ENCODE measurements at places on chromosomes 5 and 9. TPM values are rescaled to one million over a fixed set of nuclear protein-coding genes. Genes with fewer than 3 reads are reported as not detected.

GRCh38 chr5:31378136-31378535 is 153.8 kb downstream of the DROSHA start:
- no peak for DNase-seq
- H3K4me3 ChIP-seq = no peak overlapping the region
- no peaks in the 10 kb centered on the region for H3K4me1 ChIP-seq
- H3K27ac ChIP-seq = no peak overlapping the region

DNA sequence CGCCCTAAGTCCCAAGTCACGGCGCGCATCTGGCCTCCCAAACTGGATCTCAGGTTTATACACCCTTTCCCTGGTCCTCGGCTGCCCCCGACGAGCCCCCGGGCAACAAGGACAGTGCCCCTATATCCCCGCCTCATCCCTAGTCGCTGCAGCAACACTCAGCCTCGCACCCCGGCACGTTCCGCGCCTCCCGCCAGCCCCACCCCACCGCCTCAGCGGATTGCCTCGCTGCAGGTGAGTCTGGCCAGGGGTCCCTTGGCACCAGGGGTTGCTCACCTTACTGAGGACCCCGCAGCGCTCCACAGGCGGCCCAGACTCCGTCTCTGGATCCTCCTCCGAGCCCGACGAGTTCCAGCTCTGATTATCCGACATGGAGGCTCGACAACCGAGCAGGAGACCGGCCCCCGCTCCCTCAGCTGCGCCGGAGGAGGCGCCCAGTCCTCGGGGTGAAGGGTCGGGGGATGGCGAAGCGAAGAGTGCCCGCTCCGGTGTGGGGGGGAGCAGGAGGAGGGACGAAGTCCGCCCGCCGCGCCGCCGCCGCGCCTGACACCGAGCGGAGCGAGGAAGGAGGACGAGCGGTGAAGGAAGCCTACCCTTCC is 494 bp downstream of the CERT1 start:
- no peaks in the 10 kb centered on the region for H3K27me3 ChIP-seq
- H3K27ac ChIP-seq = peak overlapping the region; percentile 96
- peaks cover 20% of the 10 kb centered on the region for H3K36me3 ChIP-seq
- peaks cover 36% of the 10 kb centered on the region for H3K4me1 ChIP-seq

- peak; percentile 26 for DNase-seq
- no peaks in the 10 kb centered on the region for H3K27me3 ChIP-seq
- H3K27ac ChIP-seq = peak overlapping the region; percentile 59
- H3K4me1 ChIP-seq = peaks cover 28% of the 10 kb centered on the region
Measured at GRCh38 chr5:33994845-33995244, 10.4 kb upstream of the SLC45A2 start.

DNA sequence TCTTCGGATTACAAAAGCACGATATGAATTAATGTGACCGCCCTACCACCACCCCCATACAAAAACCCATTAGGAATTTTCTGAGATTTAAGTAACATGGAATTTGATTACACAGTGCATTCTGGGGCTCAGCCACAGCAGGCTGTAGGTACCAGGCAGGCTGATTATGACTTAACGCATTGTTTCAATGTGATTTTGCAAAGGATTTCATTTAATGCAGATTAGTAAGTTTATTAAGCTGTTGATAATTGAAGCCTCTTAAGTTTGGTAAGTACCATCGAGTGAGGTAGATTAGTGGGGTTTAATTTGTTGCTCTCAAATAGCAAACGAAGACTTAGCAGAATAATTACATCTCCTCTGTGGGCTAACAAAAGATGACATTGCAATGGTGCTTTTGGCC is 240.1 kb downstream of the TRPM3 start:
- H3K27ac ChIP-seq = no peak overlapping the region
- no peak for DNase-seq
- no peaks in the 10 kb centered on the region for H3K4me1 ChIP-seq

DNA sequence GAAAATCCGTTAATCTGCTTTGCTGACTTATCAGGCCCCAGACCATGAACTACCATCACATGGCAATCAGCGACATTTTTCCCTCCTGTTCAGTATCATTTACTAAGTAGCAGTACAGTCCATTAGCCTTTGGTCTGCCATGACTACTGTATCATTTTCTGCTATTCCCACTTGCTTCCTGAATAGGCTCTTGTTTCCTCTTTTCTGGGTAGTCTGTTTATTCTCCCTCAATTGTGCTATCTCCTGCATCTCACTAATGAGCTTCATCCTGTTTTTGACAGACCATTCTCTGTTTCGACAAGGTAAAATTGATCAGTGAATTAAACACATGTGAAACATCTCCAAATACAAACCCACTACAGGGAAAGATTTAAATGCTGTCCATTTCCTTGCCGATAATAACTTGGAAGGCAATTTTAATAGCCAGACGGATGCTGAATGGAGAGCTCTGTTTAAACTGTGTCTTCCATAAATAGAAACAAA is 263.5 kb upstream of the ANKRD55 start:
- DNase-seq = no peak
- H3K36me3 ChIP-seq = no peaks in the 10 kb centered on the region
- peaks cover 6% of the 10 kb centered on the region for H3K4me1 ChIP-seq
- peaks cover 5% of the 10 kb centered on the region for H3K27me3 ChIP-seq
- H3K27ac ChIP-seq = no peak overlapping the region

DNA sequence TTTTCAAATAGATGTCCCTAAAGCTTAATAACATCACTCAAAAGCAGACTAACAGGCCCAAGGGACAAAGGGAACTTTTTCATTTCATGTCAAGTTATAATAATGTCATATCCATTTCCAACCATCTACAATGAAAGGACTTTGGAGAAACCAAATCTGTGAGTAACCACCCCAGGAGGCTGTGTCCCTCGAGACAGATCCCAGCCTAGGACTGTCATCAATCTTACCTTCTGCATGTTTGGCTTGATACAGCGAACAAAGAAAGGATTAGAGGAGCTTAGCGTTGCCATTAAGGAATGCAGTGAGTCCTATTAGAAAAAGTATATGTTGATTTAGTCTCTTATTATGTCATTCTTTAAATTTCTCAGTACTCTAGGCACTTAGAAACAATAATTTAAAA is 137.8 kb upstream of the RETREG1 start:
- H3K4me1 ChIP-seq = peaks cover 6% of the 10 kb centered on the region
- H3K36me3 ChIP-seq = no peaks in the 10 kb centered on the region
- DNase-seq = no peak
- no peaks in the 10 kb centered on the region for H3K27me3 ChIP-seq
- no peak overlapping the region for H3K27ac ChIP-seq

DNA sequence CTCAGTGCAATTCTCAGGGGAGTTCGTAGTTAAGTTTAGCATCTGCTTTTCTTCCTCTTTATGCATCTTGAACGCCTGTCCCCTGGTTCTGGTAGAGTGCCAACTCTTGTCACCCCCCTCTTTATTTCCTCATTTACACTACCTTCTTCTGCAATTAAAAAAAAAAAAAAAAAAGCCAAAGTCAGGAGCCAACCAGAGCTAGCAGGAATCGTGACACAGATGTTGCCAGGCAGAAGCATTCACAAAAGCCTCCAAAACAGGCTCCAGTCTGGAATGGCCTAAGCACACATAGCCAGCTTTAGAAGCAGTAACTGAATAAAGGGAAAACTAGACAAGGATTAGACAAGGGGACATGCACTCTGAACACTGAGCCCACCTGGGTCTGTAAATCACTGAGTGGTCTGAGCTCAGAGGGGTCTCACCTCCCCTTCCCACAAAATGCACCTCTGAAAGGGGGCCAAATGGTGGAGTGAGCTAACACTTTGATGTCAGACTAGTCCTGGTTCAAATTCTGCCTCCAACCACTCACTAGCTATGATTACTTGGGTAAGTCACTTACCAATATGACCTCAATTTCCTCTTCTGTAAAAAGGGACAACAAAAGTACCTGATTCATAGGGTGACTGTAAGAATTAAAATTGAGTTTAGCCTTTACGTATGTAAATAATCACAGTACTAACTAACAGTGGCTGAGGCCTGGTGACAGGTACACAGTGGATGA is 2.0 kb downstream of the CD74 start:
- DNase-seq = peak; percentile 69
- H3K27me3 ChIP-seq = no peaks in the 10 kb centered on the region
- H3K4me1 ChIP-seq = peaks cover 45% of the 10 kb centered on the region
- peak overlapping the region; percentile 100 for H3K27ac ChIP-seq
- peaks cover 28% of the 10 kb centered on the region for H3K36me3 ChIP-seq

- DNase-seq = no peak
- peaks cover 13% of the 10 kb centered on the region for H3K27me3 ChIP-seq
- H3K4me3 ChIP-seq = no peak overlapping the region
- no peak overlapping the region for H3K27ac ChIP-seq
Measured at GRCh38 chr9:133170716-133171115, 7.0 kb upstream of the GBGT1 start.

DNA sequence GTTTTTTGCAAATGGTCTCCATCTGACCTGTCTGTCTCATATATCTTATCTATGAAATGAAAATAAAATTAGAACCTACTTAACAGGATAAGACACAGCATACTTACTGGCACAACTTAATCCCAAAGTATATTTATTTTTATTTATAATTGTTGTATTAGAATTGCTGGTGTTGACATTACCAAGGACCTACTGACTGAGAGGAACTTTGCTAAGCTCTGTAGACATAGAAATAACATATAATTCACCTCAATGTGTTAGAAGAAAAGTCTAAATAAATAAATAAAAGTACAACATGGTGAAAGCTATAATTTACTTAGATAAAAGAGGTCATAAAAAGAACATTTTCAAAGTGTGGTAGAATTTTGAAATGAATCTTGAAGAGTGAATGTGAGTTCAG is 1650.5 kb upstream of the NUDT12 start:
- no peaks in the 10 kb centered on the region for H3K36me3 ChIP-seq
- H3K4me1 ChIP-seq = no peaks in the 10 kb centered on the region
- H3K27ac ChIP-seq = no peak overlapping the region
- no peak for DNase-seq
- H3K4me3 ChIP-seq = no peak overlapping the region
- no peaks in the 10 kb centered on the region for H3K27me3 ChIP-seq

DNA sequence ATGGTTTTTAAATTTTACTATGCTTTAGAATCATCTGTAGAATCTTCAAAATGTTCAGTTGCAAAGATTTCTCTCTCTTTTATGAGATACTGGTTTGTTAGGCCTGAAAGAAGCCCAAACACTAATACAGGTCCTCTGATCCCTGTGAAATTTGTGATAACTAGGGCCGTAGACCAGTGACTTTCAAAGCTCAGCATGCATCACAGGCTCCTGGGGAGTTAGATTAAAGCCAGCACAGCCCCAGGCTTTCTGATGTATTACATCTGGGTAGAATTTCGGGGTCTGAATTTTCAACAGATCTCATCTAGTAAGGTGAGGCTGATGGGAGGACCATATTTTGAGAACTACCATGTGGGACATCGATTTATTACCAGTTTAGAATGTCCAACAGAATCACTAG is 194.1 kb upstream of the PTPRD start:
- no peak for DNase-seq
- H3K27ac ChIP-seq = no peak overlapping the region
- no peaks in the 10 kb centered on the region for H3K27me3 ChIP-seq
- no peak overlapping the region for H3K4me3 ChIP-seq
- no peaks in the 10 kb centered on the region for H3K4me1 ChIP-seq

DNA sequence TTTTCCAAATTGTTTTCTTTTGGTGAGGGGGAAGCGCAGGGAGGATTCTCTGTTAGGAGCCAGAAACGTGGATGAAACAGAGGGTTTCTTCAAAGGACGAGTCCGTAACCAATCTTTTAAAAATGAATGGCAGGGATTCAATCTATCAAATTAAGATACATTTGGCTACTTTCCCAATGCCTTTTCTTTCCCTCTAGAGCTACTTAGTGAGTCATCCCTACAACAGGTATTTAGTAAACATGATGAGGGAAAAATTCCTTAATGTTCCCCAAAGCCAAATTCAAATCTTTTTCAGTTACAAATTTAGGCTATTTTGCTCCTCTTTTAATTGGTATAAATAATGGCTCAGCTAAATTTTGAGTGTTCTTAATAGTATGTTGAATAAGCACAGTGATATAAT is 366.4 kb upstream of the RIOK2 start:
- no peak for DNase-seq
- H3K4me3 ChIP-seq = no peak overlapping the region
- no peak overlapping the region for H3K27ac ChIP-seq
- peaks cover 19% of the 10 kb centered on the region for H3K4me1 ChIP-seq

DNA sequence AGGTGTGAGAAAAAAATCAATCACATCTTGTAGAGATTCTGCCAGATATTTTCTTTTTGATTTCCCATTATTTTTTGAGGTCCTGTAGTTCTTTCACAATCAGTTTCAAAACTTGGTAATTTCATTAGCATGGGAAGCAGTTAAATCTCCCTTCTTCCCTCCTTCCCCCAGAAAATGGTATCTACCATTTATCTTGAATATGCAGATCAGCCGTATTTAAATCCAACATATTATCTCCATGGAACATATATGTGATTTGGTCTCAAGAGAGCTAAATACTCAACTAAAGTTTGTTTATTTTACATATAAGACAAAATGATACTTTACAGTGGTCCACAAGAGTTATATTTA is 1034.8 kb downstream of the CDH12 start:
- peaks cover 3% of the 10 kb centered on the region for H3K4me1 ChIP-seq
- DNase-seq = no peak
- H3K4me3 ChIP-seq = no peak overlapping the region
- no peaks in the 10 kb centered on the region for H3K27me3 ChIP-seq

- no peaks in the 10 kb centered on the region for H3K27me3 ChIP-seq
- H3K4me3 ChIP-seq = no peak overlapping the region
- no peak for DNase-seq
- no peak overlapping the region for H3K27ac ChIP-seq
Measured at GRCh38 chr5:160278343-160278742, 34.0 kb downstream of the CCNJL start.

- H3K4me3 ChIP-seq = no peak overlapping the region
- no peaks in the 10 kb centered on the region for H3K36me3 ChIP-seq
- H3K27ac ChIP-seq = no peak overlapping the region
Measured at GRCh38 chr5:116842514-116842961, 267.9 kb upstream of the SEMA6A start.

- peaks cover 13% of the 10 kb centered on the region for H3K4me1 ChIP-seq
- peak overlapping the region; percentile 32 for H3K27ac ChIP-seq
- H3K27me3 ChIP-seq = peaks cover 17% of the 10 kb centered on the region
- peak; percentile 33 for DNase-seq
Measured at GRCh38 chr5:175059687-175060211, 335.4 kb downstream of the MSX2 start.

- no peaks in the 10 kb centered on the region for H3K4me1 ChIP-seq
- no peak for DNase-seq
- no peak overlapping the region for H3K27ac ChIP-seq
- H3K4me3 ChIP-seq = no peak overlapping the region
- H3K36me3 ChIP-seq = no peaks in the 10 kb centered on the region
Measured at GRCh38 chr5:3252235-3252634, 343.4 kb upstream of the IRX1 start.

SHOC1 gene
- not detected for total RNA-seq

PCDHGB1 gene
- total RNA-seq = not detected

FOXD4L6 gene
- not detected for total RNA-seq

GABRA1 gene
- not detected for total RNA-seq

SMIM32 gene
- total RNA-seq = not detected

MEIKIN gene
- total RNA-seq = not detected

SLC24A2 gene
- not detected for total RNA-seq

HNRNPA0 gene
- 34.0 TPM for total RNA-seq

IL33 gene
- not detected for total RNA-seq

C9orf43 gene
- 0.60 TPM for total RNA-seq

INSL6 gene
- not detected for total RNA-seq

All from activated CD8-positive, alpha-beta T cell treated with anti-CD3 and anti-CD28 coated beads, Interleukin-2, amount 10 ng/mL, durations not matched to agents 7 days and 5 days (primary cell).